Fibroblast of mammary gland (primary cell): ENCODE measurements at places on chromosomes 1 and 21.

DNA sequence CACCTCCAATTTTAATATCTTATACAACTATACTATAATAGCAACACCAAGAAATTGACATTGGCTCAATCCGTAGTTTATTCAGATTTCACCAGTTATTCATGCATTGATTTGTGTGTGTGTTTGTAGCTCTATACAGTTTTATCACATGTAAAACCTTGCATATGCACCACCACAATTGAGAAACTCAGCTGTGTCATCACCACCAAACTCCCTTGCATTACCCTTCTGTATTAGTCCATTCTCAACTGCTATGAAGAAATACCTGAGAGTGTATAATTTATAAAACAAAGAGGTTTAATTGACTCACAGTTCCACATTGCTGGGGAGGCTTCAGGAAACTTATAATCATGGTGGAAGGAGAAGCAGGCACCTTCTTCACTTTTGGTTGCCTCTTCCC lies 162.1 kb downstream of the PATJ start:
- DNase-seq, result peak; percentile 12

DNA sequence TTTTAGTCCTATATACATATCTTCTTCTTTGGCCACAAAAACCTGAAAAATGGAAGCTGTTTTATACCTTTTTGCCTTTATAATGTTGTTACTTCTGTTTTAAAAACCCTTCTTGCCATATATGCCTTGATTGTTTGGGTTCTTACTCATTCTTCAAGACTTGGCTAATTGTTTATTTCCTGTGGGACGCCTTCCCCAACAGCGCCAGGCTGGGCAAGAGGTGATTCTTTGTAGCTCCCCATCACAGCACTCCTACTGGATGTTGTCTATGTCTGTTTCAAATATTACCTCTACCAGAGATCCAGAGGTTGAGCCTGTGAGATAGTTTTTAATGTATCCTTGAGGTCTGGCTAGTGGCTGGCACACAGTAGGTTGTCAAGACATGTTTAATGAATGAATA lies 73.2 kb upstream of the CYP2J2 start:
- no peak for DNase-seq

- peak; percentile 40 for DNase-seq
Measured at GRCh38 chr1:223363057-223363855, 720 bp downstream of the SUSD4 start.

DNA sequence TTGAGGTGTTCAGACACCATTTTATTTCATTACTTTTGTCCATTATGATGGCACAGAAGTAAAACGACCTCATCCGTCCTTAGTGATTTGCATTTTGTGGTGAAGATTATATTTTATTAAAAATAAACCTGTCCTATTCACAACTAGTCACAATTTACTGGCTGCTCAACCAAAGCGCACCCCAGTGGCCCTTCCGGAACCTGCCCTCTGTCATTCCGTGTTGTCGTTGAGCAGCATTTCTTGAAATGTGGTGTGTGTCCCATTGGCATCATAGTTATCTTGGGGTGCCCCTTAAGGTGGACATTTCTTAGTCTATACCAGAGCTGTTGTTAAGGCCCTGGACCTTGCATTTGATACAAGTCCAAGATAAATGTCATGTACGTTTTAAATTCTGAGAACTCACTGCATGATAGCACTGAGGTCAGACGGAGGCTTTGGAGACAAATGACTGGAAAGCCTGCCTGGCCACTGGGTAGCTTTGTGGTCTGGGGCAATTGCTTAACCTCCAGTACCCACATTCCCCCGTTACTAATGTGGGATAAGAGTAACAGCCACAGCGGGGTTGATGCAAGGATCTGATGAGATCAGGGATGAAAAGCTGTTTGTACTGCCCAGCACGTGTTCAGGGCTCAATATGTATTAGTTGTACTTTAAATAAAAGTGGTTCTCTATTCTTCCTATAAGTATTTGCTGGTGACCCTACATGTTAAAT lies 36.2 kb downstream of the BACH1 start:
- peak; percentile 95 for DNase-seq

GRCh38 chr1:1677718-1678580 lies 14.6 kb downstream of the SLC35E2B start:
- DNase-seq, result no peak

DNA sequence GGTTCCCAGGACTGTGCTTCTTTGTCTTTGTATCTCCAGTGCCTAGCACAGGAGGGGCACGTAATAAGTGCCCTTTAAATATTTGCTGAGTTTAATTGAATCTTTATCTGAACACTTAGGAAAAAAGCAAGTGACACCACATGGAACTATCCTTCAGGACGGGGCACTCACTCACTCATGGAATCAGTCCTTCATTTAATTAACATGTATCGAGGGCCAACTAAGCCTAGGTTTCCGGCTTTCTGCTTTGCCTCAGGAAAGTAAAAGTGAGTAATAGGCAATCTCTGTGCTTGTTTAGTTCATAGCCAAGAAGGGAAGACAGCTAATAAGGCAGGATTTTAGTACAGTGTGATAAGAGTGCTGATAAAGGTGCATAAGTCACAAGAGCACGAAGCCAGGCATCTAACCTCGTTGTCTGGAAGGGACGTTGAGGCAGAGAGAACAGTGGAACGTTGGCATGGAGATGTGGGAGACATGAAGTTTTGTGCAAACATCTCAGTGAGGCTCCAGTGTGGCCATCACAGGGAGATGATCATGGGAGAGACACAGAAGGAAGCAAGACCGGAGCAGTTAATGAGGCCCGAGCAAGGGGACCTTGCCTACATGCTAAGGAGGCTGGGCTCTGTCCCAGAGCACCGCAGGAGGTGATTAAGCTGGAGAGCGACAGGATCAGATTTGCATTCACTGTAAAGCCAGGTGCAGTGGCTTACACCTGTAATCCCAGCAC lies 54.1 kb upstream of the TRIM67 start:
- DNase-seq, result no peak

DNA sequence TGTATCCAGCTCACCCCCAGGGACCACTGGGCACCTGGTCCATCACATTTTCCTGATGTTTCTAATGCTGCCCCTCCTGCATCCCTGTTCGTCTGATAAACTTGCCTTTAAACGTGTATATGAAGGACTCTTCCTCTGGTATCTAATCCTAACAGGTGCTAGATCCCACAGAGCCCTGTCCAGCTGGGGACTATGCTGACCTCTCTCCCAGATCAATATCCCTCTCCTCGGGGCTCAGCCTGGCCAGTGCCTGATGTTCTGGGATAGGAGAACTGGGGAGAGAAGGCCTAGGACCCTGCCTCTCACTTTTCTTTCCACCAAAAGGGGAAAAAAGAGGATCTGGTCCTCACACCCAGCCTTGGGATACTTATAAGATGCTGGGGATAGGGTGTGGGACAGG lies 1.4 kb upstream of the SLC5A9 start:
- no peak for DNase-seq

DNA sequence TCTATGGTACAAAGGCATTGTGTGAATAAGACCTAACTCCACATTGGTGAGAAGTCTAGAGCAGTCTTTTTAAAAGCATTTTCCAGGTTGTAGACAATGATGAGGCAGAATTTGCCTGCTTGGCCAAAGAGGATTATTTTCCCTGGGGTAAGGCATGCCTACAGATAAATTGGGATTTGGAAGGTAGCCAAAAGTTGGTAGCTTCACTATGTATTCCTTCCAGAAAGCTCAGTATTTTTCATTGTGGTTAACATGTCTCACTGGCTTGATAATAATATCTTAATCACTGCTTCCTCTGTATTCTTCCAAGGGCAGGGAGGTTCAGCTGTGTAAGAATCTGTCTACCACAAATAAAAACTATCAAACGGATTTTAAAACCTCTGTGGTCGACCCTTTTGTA lies 590.8 kb upstream of the PRMT6 start:
- DNase-seq, result no peak

DNA sequence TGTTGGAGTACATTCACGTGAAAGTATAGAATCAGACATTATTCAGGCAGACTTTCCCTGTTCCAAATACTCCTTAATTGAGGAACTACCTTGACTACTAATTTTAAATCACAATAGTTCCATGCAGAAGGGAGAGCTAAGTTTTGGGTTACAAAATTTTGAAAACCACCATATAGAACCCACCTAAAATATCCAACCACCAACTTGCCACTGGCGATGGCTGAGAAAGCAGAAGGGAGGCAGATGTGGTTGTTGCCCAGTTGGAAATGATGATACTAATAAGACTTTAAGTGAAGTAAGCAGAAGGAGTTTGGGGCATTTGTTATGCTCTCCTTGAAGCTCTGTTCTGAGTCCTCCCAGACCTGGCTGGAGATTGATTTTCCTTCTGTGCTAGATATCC lies 190.7 kb downstream of the HLX start:
- no peak for DNase-seq

DNA sequence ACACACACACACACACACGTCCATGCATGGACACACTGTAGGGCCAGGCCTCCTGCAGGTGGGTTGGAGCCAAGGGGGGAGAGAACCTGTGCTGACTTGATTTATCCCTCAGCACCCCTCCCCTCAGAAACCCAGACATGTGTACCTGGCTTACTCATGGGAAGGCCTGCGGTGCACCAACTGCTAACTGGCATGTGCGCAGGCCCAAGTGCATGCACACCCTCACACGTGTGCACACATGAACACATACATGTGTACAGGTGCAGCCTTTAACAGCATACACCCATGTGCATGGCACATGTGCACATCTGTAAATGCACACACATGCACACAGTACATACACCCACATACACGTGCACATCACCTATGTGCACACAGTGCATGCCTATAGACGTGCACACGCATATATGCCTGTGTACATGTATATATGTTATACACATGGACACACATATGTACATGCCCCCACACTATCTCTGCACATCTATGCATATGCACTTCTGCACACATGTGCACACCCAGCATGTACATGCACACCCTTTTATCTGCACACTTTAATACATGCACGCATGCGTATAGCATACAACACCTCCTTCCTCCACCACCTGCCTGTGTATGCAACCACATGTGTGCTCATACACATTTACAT lies 67.5 kb downstream of the TRIM11 start:
- no peak for DNase-seq

- no peak for DNase-seq
Measured at GRCh38 chr1:8856689-8857412, 21.6 kb downstream of the ENO1 start.

- DNase-seq, result peak; percentile 69
Measured at GRCh38 chr1:42334240-42335049, 590 bp downstream of the FOXJ3 start.

DNA sequence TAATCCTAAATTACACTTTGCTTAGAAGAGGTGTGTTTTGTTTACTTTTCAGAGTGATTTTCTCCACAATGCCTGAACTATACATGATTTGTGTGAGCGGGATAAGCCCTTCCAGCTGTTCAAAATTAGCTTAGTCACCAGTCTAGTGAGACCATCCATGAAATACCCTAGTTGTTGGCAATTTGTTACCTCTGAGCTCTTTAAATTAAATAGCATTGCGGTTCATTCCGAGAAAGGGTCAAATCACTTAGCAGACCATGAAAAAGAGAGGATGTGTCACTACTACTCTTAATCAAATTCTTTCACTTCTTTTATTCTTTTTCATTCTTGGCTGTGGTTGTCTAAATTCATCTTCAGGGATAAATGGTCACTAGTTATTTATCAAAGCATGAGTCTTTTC lies 11.9 kb upstream of the VAV3 start:
- peak; percentile 52 for DNase-seq

DNA sequence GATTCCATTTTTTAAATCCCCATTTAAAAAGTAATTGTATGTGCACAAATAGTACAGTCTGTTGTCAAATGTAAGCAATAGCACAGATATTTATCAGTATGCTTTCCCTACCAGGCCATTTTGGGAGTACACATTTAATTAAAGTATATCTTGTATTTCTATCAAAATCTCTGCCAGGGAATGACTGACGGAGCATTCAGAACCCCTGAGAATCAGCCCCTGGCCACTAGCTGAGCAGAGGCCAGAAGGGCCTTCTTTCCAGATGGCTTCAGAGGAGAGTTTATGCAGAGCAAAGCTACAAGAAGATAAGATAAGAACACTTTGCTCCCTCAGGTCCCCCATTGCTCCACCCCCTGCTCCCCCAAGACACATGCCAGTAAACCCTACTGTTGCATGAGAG lies 99.9 kb upstream of the PROX1 start:
- DNase-seq, result no peak

DNA sequence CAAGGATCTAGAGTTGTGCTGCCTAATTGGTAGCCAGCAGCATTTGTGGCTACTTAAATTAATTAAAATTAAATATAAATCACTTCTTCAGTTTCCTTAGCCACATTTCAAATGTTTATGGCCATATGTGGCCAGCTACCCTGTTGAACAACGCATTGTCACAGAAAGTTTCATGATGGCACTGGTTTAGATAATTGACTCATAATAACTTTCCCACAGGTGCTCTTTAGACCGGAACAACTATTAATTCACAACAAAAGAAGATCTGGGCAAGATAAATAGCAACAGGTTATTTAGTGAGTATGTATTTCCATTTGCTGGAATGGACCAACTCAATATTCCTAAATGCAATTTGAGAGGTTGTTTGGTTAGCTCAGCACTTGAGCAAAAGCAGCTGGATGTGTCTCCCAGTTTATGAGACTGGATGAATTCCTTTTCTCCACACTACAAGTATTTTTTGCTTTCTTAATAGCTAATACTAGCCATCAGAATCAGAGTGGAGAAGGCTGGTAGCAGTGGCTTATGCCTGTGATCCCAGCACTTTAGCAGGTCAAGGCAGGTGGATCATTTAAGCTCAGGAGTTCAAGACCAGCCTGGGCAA lies 3.7 kb upstream of the AMIGO1 start:
- no peak for DNase-seq

DNA sequence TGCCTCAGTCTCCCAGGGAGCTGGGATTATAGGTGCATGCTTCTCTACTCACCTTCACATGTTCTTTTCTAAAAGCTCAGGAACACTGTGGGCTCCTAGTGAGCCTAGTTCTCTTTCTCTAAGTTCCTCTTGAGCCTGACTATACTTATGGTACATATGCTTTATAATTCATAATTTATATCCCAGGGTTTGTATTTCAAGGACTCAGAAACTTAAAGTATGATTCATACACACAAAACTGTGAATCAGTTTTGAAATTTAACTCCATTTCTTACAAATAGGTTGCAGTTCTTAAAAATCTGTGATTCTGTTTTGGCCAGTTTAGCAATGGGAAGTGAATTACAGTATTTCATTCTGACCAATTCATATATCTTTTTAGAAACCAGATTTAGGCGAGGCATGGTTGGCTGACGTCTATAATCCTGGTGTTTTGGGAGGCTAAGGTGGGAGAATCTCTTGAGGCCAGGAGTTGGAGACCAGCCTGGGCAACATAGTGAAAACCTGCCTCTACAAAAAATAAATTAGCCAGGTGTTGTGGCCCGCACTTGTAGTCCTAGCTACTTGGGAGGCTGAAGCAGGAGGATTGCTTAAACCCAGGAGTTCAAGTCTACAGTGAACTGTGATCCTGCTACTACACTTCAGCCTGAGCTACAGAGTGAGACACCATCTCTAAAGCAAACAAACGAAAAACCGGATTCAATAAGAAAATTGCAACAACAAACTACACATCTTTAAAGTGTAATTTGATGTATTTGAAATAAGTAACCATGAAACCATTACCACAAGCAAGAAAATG lies 15.6 kb downstream of the RASAL2 start:
- DNase-seq, result peak; percentile 52

GRCh38 chr1:66439031-66439740 lies 94.8 kb upstream of the SGIP1 start:
- peak; percentile 64 for DNase-seq
